NCI-H524 (cell line): ENCODE measurements at places on chromosomes 7 and 10.

DNA sequence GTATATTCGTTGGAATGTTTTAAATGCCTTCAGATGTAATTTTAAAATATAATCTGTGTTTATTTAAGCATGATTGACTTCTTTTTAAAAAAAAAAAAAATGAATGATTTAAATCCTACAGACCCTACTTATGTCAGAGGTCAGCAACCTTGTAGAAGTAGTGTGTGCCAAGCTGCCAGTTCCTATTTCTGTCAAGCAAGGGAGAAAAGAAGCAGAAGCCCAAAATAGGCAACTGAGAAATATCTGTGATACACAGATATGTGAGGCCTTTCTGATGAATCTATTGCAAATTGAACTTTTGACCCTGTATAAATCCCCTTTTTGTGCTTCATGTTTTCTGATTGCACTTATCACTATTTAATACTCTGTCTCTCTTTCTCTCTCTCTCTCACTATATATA, 199.5 kb downstream of the LRRN3 start:
- no peak for DNase-seq

- DNase-seq = no peak
Measured at GRCh38 chr10:114483575-114483974, 79.3 kb upstream of the AFAP1L2 start.

DNA sequence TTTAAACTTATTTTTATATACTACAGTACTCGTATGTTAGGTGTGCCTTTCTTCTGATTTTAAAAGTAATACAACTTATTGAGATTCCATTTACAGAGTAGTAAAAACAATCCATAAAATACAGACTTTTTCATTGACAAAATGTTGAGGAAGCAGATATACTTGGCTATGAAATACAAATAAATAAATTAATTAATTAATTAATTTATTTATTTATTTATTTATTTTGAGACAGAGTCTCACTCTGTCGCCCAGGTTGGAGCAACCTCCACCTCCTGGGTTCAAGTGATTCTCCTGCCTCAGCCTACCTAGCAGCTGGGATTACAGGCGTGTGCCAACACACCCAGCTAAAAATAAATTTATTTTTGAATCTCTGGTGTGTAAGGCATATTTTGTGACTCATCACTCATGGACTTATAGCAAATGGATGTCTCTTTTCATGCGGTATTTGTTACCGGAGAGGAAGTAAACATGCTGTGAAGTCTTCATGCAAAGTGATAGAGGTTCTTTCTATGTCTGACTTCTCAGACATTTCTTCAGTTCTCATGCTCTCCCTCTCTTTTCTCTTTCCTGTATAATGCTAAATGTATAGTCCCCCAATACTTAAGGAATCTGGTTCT, 20.2 kb upstream of the SRPK2 start:
- DNase-seq = no peak

GRCh38 chr10:110392868-110393740, 88.4 kb upstream of the SMNDC1 start:
- peak; percentile 51 for DNase-seq

GRCh38 chr7:22452142-22452959, 47.6 kb downstream of the STEAP1B start:
- DNase-seq = no peak

GRCh38 chr7:157707983-157708918, 371.4 kb downstream of the DNAJB6 start:
- DNase-seq = no peak

GRCh38 chr7:119271147-119271779, 1001.7 kb upstream of the KCND2 start:
- no peak for DNase-seq

GRCh38 chr10:63759335-63759734, 238.1 kb downstream of the REEP3 start:
- DNase-seq = no peak

- no peak for DNase-seq
Measured at GRCh38 chr7:114943953-114944744, 22.3 kb downstream of the MDFIC start.

- DNase-seq = no peak
Measured at GRCh38 chr10:126321440-126321839, 66.8 kb downstream of the ADAM12 start.

GRCh38 chr10:86357041-86357440, 9.6 kb downstream of the GRID1 start:
- no peak for DNase-seq

DNA sequence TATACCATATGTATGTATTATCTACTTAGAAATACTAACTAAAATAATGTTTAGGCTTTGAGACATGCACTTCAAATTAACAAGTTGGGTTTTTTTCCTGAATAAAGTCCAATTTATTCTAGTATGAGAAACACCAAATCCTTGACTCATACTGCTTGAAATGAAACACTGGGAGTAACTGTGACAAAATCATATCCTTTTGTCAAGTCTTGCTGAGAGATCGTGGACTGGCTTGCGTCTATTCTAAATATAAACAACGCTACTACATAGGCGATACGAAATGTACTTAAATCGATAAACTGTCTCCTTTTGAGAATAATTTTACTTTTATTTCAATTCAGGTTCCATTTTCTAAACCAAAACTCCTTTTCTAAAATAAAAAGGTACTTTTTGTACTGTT, 16.3 kb downstream of the SMURF1 start:
- DNase-seq = no peak

GRCh38 chr10:128263891-128264688, 137.9 kb upstream of the MKI67 start:
- peak; percentile 0 for DNase-seq

- DNase-seq = no peak
Measured at GRCh38 chr10:119248184-119248583, 40.8 kb downstream of the GRK5 start.

- DNase-seq = no peak
Measured at GRCh38 chr10:61142987-61143386, 199.0 kb upstream of the RHOBTB1 start.

- DNase-seq = no peak
Measured at GRCh38 chr7:101562531-101563197, 66.4 kb downstream of the MYL10 start.

GRCh38 chr7:108244110-108244509, 113.9 kb upstream of the LAMB4 start:
- no peak for DNase-seq

- DNase-seq = no peak
Measured at GRCh38 chr10:123164319-123164718, 10.1 kb downstream of the BUB3 start.

- DNase-seq = peak; percentile 35
Measured at GRCh38 chr7:106041140-106041717, 70.9 kb downstream of the SYPL1 start.

DNA sequence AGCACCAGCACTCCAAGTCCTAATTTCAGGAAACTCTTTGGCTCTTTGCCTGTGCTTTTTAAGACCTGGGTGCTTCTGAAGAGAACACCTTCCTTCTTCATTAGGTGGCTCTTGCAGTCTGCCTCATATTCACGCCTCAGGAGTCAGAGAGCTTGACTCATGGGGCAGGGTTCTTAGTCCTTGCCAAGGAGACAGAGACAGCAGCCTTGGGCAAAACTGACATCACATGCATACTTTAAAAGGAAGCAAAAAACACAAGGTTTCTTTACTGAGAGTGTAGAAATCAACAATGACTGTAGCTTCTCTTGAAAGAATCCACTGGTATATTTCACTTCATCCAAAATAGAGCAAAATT, 780.6 kb downstream of the INHBA start:
- DNase-seq = no peak

GRCh38 chr10:25083546-25084111, 67.2 kb downstream of the THNSL1 start:
- DNase-seq = no peak

GRCh38 chr7:7696458-7697119, 21.8 kb downstream of the RPA3 start:
- DNase-seq = no peak

- DNase-seq = peak; percentile 6
Measured at GRCh38 chr7:98165827-98166667, 45.2 kb upstream of the BHLHA15 start.

DNA sequence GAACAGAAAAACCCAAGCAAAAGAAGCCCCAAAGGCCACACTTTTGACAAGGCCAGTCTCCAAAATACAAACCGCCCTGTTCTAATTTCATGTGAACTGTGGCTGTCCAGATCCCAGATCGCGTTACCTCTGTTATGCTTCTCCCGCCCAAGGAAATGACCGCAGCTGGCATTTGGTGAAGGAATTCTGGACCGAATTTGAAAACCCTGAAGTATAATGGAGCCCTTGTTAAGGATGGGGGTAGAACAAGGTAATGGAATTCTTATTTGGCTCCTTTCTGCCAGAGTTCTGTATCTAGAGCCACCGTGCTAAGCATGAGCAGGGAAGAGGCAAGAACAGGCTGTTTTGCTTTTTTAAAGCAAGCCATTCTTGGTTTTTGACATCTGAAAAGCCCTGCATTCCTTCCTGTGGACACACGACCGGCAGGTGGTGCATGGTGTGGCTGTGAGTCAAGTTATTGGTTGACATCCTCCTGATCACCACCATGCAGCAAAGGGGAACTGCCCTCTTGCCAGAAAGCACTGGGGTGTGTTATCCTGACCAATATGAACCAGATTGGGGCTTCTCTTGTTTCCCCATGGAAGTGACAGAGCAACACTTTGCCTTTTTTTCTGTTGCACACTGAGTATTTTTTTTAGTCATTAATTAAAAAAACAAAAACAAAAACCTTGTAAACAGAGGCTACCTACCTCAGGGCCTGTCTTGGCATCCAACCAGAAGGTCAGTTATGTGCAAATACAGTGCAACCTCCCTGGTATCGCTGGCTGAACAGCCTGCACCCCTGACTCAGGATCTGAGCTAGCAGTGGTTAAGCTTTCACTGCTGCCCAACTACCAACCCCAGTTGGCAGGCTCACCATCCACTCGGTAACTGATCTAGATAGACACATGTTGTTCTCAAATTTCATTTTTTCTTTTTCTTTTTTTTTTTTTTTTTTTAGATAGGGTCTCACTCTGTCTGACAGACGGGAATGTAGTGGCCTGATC, 14.2 kb downstream of the UCMA start:
- no peak for DNase-seq

- DNase-seq = no peak
Measured at GRCh38 chr7:46810986-46811385, 770.9 kb downstream of the TNS3 start.

GRCh38 chr7:16026253-16027020, 340.0 kb upstream of the MEOX2 start:
- DNase-seq = no peak

GRCh38 chr10:77844177-77844576, 82.4 kb downstream of the DLG5 start:
- DNase-seq = no peak
